ENCODE measurements at places on chromosomes 2 and 18.

- DNase-seq: no peak
Measured at GRCh38 chr18:62769216-62769615, 53.9 kb downstream of the PHLPP1 start.

- no peak for DNase-seq
Measured at GRCh38 chr2:119638685-119639554, 40.1 kb upstream of the TMEM177 start.

DNA sequence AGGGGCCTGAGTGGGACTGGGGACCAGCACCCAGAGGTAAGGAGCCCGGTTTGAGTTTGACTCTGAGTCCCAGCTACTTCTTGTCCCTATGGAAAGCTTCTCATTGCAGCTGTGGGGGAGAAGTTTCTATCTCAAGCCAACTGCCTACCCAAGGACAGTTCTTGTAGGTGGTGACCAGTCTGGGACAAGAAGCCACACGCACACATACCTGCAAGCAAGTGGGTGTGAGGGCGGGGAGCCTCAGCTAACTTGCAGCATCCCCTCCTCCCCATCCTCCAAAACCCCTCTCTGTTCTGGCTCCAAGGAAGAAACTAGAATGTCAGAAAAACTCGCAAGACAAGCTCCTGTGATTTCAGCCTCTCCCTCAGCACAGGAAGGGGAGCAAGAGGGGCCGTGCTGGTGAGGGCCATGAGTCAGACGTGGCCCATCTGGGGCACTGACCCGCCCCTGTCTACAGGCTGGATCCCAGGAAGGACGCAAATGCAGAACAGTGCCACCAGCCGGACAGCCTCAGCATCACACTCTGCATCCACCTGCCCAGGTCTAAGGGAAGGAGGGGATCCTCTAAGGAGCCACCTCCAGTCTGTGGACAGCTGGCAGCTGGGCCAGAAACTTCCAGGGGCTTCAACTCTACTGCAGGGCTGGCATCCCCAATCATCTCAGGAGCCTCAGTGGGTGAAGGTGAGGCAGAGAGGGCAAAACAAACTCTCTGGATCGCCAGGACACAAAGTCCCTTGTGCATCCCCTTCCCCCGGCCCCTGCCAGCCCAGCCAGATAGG, 103.4 kb downstream of the TNS1 start:
- no peak for DNase-seq

DNA sequence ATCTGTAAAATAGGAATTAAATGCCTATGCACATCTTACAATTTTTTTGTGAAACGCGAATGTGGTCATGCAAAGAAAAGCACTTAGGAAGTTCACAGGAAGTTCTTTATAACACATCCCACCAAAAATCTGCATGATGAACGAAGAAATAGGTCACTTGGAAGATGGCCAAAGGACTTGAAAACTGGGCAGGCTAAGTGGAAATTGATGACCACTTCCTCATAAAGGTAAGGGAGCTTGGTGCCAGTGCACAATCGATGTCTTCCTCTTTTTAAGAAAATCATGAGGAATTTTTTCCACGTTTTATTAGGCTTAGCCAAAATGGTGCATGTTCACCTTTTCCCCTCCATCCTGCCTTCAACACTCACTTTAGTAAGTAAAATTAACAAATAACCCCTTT, 8.2 kb upstream of the NT5C1B start:
- no peak for DNase-seq

DNA sequence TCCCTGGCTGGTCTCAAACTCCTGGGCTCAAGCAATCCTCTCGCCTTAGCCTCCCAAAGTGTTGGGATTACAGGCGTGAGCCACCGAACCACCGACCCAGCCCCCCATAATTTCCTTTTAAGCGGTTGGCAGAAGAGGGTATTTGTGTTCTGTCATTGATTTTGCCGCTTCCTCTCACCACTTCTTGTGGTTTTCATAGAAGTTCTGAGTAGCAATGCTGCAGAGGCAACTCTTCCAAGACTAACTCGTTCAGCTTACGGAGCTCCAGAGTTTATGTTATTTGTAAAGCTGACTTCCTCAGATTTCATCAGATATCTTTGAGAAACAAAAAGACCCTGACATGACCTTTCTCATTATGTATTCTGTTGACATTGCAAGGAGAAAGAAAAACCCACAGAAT, 261.4 kb upstream of the KCNJ3 start:
- DNase-seq: no peak

DNA sequence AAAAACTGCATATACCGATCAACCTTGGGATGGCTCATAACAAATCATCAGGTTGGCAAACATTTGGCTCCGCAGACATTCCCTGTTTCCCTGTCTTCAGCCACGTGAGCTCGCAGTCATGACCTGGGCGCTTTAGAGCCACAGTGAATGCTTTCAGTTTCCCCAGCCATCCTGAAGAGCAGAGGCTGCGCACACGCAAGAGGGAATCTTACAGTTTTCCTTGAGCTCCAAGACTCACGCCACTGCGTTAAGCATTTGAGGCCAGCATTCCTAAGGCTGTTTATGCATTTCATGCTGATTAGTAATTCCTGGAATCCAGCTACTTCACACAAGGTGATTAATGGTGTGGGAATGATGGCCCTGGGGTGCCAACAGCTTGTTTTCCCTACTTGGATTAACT, 95.1 kb downstream of the MTCL1 start:
- DNase-seq: peak; percentile 98

- no peak for DNase-seq
Measured at GRCh38 chr18:11963991-11964484, 17.3 kb upstream of the IMPA2 start.

DNA sequence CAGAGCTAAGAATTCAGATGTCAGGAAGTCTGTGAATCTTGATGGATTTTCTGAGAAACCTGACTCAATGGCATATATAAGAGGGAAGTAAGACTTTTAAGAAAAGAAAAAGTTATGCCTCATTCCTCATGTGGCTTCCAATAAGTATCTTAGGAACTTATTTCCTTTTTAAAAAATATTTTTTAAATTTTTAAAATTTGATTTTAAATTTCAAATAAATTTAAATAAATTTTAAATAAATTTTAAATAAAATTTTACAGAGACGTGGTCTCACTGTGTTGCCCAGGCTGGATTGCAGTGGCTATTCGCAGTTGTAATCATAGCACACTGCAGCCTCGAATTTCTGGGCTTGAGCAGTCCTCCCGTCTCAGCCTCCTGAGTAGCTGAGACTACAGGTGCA, 11.5 kb upstream of the POLR1B start:
- DNase-seq: no peak

- DNase-seq: peak; percentile 51
Measured at GRCh38 chr2:138777996-138778395, 2.2 kb downstream of the NXPH2 start.

GRCh38 chr2:136787970-136788369, 22.6 kb downstream of the THSD7B start:
- no peak for DNase-seq

DNA sequence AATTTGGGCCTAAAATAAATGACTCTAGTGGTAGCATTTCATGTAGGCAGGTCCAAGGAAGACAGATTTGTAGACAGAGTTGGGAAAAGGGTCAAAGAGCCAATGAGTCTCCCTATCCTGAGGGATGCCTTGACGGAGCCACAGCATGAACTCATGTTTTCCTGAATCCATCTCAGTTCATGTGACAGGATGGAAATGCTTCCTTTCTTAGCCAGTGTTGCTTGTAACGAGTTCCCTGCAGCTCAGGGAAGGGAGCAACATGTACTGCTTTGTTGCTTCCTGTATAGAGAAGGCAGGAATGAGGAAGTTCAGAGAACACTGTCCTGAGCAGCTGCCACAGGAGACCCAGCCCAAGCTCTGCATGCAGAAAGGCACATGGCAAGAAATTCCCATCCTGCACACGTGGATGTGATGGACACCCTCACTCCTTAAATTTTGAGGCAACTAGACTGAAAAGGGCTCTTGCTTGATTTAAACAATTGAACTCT, 27.9 kb downstream of the TMEM17 start:
- DNase-seq: no peak

DNA sequence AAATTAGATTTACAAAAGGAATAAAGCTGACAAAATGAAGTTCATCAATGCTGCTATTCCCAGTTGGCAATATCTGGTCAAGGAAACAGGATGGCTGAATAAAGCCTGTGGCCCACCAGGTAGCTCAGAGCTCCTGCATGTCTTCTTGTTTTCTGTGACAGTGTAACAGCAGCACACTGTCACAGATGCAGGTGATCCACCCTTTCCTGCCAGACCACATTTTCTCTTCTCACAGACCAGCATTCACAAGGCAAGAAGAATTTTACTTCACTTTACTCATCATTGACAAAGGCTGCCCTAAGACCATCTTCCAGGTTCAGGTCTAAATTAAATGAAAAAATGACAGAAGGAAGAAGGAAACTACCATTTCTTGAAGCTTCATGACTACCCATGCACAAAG, 166.2 kb upstream of the MEIS1 start:
- DNase-seq: no peak

GRCh38 chr18:68925268-68925667, 127.4 kb downstream of the CCDC102B start:
- no peak for DNase-seq

DNA sequence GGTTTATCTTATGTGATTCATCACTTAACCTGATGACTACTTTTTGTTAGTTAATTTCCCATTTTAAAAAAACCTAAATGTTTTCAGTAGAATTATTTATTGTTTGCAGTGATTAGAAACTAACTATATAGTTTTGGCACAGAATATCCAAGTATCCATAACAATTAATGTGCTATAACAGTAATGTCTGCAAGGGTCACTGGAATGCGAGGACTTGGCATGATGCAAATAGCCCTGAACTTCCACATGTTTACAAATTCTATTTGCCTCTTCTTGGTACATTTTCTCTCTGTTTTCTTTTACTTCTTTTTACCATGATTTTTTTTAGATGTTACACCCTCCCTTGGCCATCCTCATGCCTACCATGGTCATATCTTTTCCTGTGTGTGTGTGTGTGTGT, 49.3 kb upstream of the GALNT3 start:
- no peak for DNase-seq

DNA sequence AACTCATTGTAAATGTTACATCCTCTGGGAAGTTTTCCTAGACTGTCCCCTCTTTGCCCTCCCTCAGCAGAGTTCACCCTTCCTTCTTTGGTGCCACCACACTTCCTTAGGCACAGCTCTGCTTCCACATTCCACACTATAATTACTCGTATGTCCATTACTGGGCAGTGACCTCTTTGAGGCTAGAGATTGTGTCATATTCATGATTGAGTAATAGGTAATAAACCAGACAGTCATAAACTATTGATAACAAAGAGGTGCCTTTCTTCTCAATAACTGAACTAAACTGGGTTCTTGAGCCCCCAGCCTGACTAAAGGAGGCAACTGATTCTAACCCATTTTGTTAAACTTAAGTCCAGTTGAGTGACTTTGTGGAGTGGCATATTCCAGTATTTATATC, 28.3 kb downstream of the MYO3B start:
- no peak for DNase-seq

GRCh38 chr2:219243291-219243761, 1.9 kb downstream of the GLB1L start:
- no peak for DNase-seq

DNA sequence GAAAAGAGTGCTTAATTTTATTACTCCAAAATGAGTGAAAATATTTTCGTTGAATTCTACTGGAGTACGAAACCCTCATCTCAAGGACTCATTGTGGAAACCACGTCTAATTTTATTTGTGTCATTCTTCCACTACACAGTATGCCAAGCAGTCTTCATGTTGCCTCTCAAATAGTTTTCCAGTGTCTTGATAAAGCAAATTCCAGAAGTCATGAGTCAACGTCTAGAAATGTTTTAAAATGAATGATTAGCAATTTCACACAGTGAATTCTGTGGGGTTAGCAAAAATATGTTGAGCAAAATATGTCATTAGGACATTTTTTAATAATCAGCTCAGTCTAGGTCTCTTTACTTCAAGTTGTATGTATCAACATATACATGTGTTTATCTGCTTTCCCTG, 865.5 kb downstream of the DSC3 start:
- peak; percentile 59 for DNase-seq

DNA sequence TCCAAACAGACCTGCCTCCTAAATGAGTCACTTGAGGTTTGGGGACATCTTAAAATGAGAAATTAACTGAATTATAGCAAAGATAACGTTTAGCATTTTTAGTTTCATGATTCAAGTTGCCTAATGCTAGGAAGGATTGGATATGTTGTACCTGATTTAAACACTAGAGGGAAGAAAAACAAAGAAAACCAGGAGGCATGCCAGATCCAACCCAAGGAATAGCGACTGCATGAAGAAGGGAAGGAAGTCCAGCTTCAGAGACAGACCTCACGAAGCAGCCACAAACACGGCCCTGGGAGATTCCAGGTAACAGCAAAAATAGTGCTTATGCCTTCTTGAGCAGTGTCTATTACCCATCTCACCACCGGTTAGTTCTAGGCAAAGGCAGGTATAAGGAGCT, 499.9 kb upstream of the SPHKAP start:
- DNase-seq: no peak

- no peak for DNase-seq
Measured at GRCh38 chr2:133506996-133507395, 61.3 kb downstream of the NCKAP5 start.

DNA sequence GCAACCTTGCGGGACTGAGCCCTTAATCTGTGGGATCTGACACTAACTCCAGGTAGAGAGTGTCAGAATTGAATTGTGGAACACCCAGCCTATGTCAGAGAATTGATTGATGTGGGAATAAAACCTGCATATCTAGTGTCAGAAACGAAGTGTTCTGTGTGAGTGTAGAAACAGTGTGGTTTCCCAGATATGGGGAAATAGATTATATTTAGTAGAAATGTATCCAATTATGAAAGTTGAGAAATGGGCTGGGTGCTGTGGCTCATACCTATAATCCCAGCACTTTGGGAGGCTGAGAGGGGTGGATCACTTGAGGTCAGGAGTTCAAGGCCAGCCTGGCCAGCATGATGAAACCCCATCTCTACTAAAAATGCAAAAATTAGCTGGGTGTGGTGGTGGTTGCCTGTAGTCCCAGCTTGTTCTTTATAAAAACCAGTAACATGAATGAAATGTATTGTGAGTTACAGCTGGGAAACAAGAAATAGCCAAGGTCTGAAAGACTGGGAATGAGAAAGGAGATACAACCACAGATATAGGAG, 4.3 kb upstream of the TP53I3 start:
- no peak for DNase-seq

DNA sequence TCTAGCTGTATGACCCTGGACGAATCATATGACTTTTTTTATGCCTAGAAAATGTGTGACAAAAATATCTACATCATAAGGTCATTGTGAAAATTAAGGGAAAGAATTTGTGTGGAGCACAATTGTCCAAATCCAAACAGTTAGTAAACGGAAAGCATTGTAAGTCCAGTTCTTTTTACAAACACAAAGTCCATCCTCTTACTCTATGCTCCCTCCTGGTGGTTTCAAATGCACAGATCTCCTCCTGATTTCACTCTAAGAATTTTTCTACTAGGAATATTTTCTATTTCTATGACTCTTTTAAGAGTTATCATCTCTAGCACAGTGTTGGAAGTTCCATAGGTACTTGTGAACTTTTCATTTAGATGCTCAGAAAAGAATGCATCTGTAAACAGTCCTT, 125.2 kb upstream of the ARL5A start:
- no peak for DNase-seq
